ENCODE measurements at places on chromosomes 2 and 18.

- DNase-seq: no peak
Observed at GRCh38 chr2:224780823-224781222, 64.7 kb upstream of the CCDC195 start.

DNA sequence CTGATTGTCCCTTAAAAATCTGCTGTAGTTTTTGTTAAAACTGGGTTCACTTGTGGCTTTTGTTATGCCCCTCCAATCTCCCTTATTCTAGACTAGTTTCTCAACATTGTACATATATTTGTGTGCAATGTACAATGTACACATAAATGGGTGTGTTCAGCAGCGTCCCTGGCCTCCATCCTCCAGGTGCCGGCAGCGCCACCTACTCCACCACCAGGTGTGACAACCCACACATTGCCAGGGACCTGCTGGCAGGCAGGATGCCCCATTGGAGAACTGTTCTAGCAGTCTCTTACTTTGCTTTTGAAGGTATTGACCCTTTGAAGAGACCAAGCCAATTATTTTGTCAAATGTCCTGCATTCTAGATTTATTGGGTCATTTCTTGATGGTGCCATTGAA is 75.4 kb downstream of the SH3RF3 start:
- DNase-seq: no peak

DNA sequence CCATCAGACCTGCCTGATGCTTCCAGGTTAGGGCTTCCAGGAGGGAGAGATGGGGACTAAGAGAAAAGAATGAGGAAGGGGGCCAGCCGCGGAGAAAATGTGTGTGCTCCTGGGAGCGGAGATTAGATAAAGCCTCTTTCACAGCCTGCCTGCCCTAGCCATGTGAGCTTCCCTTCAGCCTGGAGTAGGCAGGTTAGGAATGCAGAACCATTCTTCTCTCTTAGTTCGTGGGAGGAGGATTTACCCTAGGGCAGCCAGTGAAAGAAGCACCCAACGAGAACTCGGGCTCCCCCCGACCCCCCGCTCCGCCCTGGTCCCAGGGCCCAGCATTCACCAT is 36.1 kb downstream of the POMC start:
- DNase-seq: no peak

DNA sequence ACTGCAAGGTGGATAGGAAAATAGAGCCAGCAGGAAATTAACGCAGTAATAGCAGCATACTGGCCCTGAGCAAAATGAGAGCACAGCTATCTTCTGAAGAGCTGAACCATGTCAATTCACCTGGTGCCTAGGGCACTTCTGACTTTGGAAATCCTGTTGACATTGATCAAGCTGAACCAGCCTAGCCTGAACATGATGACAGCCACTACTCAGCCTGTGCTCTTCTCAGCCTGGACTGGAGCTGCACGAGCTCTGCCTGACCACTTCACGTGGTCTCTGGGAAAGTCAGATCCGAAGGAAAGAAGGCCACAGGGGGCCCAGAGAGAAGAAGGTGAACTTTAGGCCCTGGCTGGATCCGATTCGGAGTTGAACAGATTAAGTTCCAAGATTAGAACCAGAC is 421.9 kb downstream of the LPIN1 start:
- no peak for DNase-seq

GRCh38 chr2:71327916-71328315 is 3.7 kb upstream of the ZNF638 start:
- DNase-seq: no peak

DNA sequence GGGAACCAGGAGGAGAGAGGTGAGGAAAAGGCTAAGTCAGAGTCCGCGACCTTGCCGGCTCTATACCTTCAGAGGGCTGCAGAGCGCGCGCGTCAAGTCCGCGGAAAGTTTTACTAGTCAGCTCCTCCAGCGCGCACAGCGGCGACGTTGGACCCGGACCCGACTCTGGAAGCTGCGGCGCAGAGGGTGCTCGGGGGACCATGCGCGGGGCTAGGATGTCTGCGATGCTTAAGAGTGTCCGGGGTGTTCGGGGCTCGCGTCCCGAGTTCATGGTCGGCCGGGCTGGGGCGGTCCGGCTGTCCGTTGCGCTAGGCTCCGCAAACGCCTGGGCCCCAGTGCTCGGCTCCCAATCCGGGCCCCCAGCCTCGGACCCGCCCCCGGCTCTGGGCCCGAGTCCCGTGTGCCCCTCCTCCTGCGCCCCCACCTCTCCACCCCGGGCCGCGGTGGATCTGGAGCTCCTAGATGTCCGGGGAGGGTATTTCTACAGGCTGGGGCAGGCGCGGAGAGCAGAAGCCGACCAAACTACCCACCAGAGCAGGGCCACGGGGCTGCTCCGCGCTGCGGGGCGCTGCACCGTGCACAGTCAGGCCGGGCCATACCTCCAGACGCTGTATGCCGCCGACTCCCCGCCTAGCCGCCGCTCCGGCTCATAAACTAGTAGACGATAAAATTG is at the start of gene LBX2:
Gene LBX2, minus strand, starts transcription at position 337 of the 673 bp plus-strand sequence. Its CDS starts 66 bp downstream, at position 271.
- DNase-seq: no peak

GRCh38 chr18:24063121-24063731 is 48.7 kb downstream of the TTC39C start:
- no peak for DNase-seq

DNA sequence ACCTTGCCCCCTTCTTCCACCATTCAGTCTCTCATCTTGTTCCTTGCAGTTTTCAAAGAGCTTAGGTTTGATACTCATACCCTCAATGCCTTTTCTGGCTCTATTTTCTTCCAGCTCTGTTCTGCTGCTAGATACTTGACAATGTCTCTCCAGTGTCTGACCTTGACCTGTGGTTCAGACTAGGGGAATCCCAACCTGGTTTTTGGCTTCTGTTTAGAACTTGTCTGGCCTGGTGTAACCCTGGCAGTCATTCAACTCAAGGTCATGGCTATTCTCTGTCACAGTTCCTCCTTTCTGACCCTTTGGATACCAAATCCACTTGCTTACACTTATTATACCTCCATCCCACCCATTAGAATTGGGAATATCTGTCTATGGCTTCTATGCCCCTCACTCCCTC is 31.8 kb upstream of the IMP4 start:
- DNase-seq: no peak

DNA sequence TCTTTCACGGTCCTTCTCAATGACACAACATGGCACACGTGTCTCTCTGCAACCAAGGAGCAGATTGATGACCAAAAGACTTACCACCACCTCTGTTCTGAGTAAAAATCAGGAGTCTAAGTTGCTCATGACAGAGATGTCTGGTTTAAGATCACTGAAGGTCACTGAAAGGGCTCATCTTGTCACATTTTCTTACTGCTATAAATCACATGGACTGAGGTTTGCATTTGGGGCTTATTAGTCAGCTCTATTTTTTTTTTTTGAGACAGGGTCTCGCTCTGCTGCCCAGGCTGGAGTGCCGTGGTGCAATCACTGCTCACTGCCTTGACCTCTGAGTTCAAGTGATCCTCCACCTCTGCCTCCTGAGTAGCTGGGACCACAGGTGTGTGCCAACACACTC is 19.4 kb downstream of the CFLAR start:
- DNase-seq: no peak

- no peak for DNase-seq
Observed at GRCh38 chr18:9038277-9038871, 64.1 kb upstream of the NDUFV2 start.

- DNase-seq: no peak
Observed at GRCh38 chr18:44079606-44080005, 601.1 kb upstream of the SETBP1 start.

GRCh38 chr2:28250006-28250405 is 142.7 kb upstream of the FOSL2 start:
- DNase-seq: no peak

DNA sequence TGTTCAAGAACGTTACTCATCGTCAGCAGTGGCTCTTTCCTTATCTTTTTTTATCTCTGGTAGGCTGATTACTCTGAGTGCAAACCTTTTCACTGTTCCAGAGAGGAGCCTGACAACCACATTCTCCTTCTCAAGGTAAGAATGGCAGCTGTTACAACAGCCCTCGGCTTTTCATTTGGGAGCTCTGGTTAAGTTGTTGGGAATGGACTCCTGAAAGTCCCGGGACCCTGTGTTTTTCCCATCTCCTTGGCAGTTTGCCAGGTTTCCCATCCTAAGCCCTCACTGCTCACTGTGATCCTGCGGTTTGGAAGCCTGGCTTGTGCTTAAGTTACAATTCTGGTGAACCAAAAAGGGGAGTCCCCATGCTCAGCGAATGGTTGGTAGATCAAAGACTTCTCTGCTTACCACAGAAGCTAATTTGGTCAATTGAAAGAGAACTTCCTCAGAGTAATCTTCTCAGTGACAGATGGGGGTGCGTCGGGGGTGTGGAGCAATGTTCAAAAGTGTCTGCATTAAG is 122.3 kb downstream of the LYPD6B start:
- DNase-seq: no peak

DNA sequence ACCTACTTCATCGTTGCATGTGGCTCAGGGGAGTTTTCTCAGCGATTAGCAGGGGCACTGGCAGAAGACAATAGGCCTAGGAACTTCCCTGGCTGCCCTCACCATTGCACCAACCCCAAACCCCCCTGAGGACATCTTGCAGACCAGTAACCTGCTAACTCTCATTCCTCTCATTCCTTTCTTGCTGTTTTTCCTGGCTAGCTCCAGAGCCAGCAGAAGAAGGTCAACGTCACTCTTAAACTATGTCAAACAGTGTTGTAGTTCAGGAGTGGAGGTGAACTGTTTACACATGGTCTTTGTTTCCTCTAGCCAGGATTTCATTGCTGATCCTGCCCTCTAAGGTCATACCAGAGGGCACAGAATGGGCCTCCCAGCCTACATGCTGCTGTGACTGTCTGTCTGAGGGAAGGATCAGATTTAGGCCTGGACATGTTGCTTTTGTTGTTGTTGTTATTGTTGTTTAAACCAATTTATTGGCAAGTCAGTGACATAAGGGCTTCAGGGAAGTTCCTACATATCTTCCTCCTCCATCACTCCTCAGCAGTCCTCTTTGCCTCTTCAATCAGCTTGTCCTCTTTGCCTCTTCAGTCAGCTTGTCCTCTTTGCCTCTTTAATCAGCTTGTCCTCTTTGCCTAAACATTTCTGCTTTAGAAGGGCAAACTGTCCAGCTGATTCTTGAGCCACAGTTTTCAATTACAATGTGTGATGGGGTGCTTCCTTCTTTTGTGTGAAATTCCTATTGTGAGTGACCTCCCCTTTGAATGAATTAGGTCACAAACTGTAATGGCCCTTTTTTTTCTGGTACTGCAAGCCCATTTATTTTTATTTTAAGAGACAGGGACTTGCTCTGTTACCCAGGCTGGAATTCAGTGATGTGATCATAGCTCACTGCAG is 471.9 kb upstream of the TNP1 start:
- DNase-seq: no peak

GRCh38 chr18:68713796-68714195 is 1.1 kb downstream of the TMX3 start:
- no peak for DNase-seq

GRCh38 chr2:216312441-216312840 is 59.8 kb downstream of the MARCHF4 start:
- no peak for DNase-seq

All from mesenteric fat pad (tissue), 1 donor.